ENCODE measurements at places on chromosomes 6 and 20.

- DNase-seq = no peak
These were observed 125.6 kb downstream of the FIG4 start for GRCh38 chr6:109816452-109817374.

DNA sequence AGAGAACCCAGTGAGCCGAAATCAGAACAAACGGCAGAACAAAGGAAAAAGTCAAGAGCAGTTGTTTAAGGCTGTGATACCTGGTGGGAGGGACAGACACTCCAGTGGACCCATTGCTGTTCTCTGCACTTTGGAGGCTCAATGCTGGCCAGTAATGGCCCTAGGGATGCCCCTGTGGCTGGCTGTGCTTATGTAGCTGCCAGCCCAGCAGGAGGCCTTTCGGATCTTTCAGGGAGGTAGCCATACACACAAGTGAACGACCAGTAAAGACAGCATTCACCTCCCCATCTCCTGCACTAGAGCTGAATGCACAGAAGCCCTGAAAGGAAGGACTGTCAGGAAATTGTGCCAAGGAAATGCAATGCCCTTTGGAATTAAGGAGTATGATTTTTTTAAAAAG is 34.3 kb downstream of the GPLD1 start:
- DNase-seq = no peak

- DNase-seq = no peak
These were observed 474.2 kb upstream of the SULF2 start for GRCh38 chr20:48259456-48259855.

GRCh38 chr6:26362836-26363220 is 2.2 kb upstream of the BTN3A2 start:
- no peak for DNase-seq

DNA sequence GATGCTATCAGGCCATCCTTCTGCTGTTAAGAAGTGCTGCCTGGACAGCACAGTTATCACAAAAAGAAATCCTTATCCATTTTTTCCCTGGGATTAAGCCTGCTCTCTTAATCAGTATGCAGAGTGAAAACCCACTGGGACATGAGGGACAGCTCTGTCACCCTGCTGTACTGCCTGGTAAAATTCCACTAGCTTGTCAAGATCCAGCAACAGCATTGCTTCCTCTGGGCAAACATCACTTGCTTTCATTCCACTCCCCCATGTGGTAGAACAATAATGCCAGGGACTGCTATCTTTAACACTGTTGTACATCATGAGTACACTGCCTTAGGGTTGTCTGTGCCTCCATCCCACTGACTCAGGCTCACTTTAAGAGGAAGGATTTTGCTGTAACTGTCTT is 331.3 kb downstream of the KIF16B start:
- no peak for DNase-seq

- no peak for DNase-seq
These were observed 240.5 kb downstream of the FARS2 start for GRCh38 chr6:5501837-5502236.

- no peak for DNase-seq
These were observed 73.3 kb downstream of the HUS1B start for GRCh38 chr6:583635-584034.

DNA sequence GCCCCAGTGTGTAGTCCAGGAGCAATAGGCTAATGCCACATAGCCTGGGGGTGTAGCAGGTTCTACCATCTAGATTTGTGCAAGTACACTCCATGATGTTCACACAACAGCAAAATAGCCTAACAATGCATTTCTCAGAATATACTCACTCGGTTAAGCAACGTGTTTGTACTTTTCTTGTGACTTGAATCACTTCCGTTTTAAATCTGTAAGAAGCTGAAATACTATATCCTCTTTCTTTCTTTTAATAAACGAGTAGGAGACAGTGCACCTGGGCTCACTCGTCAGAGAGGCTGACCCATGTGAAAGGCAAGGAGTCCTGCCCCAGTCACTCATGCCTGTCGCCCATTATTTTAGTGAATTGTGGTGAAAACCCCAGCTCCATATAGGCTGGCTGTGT is 201.6 kb downstream of the FOXA2 start:
- no peak for DNase-seq

GRCh38 chr6:155706341-155706740 is 250.7 kb upstream of the NOX3 start:
- no peak for DNase-seq

DNA sequence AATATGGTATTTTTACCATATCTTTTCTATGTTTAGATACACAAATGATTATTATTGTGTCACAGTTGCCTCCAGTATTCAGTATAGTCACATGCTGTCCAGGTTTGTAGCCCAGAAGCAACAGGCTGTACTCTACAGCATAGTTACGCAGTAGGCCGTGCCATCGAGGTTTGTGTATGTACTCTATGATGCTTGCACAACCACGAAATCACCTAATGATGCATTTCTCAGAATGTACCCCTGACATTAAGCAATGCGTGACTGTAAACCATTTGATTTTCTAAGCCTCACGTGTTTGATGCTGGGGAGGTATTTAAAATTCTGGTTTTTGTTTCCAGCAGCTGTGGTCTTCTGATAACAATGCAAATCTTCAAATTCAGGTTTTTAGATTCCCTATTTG is 207.6 kb downstream of the UST start:
- DNase-seq = no peak

DNA sequence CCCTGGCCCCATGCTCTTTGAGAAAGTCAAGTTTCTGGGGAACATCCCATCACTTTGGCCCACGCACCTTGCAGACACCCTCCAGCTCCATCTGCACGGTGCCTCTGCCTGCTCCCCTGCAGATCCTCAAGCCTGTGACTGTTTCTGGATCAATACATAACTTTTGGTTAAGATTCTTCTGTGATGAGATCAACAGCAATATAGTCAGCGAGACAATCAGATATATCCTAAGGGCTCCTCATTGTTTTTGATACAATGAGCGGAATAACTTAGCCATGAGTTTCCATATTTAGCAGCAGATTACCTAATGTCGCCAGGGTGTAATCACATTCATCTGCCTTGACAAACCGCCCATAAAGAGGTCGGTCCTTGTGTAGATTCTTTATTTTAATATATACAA is 109.3 kb upstream of the MTHFD1L start:
- DNase-seq = no peak

Data from GM12891 (cell line).